Stimulated activated CD8-positive, alpha-beta memory T cell treated with anti-CD3 and anti-CD28 coated beads, Interleukin-7, amount 100 ng/mL, for 1 hour (primary cell): ENCODE measurements at places on chromosomes 5 and 9.

- DNase-seq, result no peak
Observed at GRCh38 chr5:170612256-170612678, 108.4 kb downstream of the KCNIP1 start.

- DNase-seq, result no peak
Observed at GRCh38 chr5:1135696-1136525, 24.0 kb upstream of the SLC12A7 start.

DNA sequence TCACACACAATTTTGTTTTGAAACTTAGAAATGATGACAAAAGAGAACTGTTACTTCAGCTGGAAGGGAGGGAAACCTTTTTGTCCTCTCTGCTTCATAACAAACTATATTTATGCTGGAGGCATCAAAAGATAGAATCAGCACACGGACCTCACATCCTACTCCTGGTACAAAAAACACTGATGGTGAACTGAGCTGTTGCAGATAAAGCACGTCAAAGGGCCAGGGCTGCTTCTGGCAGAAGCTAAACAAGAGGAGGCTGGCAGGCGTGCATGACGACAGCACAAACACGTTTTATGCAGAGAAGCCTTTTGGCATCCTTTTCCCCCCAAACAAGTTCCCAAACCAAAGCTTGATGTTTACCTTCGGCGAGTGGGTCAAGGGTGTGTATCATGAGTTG is 169.6 kb downstream of the SLC24A2 start:
- no peak for DNase-seq

GRCh38 chr9:90722071-90722470 is 79.4 kb upstream of the DIRAS2 start:
- DNase-seq, result no peak

DNA sequence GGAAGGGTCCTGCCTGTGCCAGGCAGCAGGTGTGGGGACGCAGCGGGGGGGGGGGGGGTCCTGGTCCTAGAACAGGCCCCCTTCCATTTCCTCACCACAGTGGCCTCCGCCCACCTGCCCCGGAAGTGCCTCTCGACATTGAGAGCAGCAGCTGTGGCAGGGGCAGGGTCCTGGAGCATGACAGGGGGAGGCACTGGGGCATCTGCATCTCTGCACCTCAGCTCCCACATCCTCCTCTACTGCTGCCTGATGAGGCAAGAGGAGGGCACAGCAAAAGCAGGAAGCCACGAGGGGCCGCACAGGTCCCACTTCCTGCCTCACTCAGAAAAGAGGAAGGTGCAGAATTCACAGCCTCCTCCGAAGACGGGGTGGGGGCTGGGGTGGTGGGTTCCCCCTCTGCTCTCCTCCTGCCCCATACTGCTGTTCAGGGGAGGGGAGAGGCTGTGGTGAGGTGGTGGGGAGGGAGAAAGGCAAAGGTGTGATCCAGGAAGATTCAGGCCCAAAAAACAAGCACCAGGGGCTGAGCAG is 14.8 kb downstream of the AKNA start:
- peak; percentile 62 for DNase-seq

GRCh38 chr9:109314011-109314531 is 6.8 kb downstream of the EPB41L4B start:
- DNase-seq, result no peak

- no peak for DNase-seq
Observed at GRCh38 chr5:175697846-175698245, 40.0 kb downstream of the HRH2 start.

- no peak for DNase-seq
Observed at GRCh38 chr5:44665101-44665701, 143.5 kb upstream of the MRPS30 start.

GRCh38 chr5:160961761-160962160 is 109.8 kb upstream of the ATP10B start:
- DNase-seq, result no peak

DNA sequence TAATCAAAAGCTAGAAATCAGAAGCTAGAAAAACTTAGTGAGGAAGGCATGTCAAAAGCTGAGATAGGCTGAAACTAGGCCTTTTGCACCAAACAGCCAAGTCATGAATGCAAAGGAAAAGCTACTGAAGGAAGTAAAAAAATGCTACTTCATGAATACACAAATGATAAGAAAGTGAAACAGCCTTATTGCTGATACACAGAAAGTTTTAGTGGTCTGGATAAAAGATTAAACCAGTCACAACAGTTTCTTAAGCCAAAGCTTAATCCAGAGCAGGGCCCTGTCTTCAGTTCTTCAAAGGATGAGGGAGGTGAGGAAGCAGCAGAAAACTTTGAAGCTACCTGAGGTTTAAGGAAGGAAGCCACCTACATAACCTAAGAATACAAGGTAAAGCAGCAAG is 102.5 kb upstream of the SH3GL2 start:
- no peak for DNase-seq

GRCh38 chr5:38515646-38516045 is 40.8 kb downstream of the LIFR start:
- DNase-seq, result no peak

GRCh38 chr9:125700791-125701190 is 6.2 kb downstream of the MAPKAP1 start:
- DNase-seq, result no peak
